ENCODE measurements at places on chromosomes 5 and 9. TPM values are rescaled to one million over a fixed set of nuclear protein-coding genes. Genes with fewer than 3 reads are reported as not detected.

GRCh38 chr5:177512736-177513380, 3.2 kb upstream of the DOK3 start:
- no peak for DNase-seq

DNA sequence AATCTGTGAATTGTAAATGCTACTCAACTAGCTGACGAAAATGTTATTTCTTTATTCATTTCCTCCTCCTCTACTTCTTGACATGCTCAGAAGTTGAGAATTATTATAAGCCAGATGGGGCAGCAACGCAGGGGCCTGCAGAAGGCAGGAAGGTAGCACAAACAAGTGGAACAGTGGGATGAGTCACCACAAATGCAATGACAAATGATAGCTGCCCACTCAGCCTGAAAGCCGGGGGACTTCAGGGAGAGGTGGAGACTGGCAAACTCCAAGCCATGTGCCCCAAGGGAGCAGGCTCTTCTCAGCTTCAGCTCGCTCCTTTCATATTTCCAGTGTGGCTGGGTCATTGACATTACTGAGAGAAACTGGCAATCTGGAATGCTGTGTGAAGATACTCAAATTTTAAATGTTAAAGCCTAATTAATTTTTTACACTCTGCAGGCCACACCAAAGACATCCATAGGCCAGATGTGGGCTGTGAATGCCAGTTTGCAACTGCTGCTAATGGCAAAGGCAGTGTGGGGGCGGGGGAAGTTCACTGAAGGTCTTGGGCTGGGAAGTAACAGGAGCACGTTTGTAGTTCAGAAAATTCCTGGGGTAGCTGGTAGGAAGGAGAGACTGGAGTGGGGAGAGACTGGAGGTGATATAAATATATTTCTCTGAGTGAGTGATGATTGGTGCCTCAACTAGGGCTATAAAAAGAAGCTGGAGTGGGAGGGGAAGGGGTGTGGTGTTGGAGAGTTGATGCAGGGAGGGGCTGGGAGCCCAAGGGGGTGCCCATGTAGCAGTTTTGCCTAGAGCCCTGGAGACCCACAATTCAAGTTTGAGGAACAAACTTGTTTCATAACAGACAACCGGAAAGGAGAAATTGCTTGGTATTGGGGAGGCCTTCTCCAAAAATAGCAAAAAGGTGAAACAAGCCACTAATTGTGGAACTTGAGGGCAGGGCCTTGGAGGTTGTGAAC, 20.8 kb upstream of the ADRB2 start:
- DNase-seq, result no peak

The PCDHGA5 gene
- total RNA-seq, result 8.8 TPM

GRCh38 chr9:134295746-134296250, 30.5 kb upstream of the RXRA start:
- no peak for DNase-seq

- DNase-seq, result no peak
Measured at GRCh38 chr5:141825791-141826560, 52.2 kb downstream of the PCDH1 start.

- DNase-seq, result no peak
Measured at GRCh38 chr5:79202076-79202475, 33.9 kb upstream of the JMY start.

DNA sequence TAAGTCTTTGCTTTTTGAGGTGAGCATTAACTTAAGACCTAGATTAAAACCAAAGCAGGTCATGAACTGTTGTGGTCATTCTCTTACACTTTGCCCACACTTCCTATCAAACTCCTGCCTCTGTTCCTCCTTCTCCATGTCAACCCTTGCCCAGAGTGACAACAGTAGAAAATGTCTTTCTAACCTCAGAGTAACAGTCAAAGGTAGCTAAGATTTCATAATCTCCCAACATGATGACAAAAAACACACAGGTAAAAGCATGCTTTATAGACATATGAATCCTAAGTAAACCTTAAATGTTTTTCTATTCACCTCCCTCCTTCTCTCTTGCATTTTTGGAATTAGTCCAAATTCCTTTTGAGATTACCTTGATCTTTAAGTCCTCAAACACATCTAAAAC, 422.3 kb downstream of the SPATA31D1 start:
- DNase-seq, result no peak

The PRR16 gene
- 1.2 TPM for total RNA-seq

GRCh38 chr5:39208471-39208870, 10.9 kb downstream of the FYB1 start:
- no peak for DNase-seq

DNA sequence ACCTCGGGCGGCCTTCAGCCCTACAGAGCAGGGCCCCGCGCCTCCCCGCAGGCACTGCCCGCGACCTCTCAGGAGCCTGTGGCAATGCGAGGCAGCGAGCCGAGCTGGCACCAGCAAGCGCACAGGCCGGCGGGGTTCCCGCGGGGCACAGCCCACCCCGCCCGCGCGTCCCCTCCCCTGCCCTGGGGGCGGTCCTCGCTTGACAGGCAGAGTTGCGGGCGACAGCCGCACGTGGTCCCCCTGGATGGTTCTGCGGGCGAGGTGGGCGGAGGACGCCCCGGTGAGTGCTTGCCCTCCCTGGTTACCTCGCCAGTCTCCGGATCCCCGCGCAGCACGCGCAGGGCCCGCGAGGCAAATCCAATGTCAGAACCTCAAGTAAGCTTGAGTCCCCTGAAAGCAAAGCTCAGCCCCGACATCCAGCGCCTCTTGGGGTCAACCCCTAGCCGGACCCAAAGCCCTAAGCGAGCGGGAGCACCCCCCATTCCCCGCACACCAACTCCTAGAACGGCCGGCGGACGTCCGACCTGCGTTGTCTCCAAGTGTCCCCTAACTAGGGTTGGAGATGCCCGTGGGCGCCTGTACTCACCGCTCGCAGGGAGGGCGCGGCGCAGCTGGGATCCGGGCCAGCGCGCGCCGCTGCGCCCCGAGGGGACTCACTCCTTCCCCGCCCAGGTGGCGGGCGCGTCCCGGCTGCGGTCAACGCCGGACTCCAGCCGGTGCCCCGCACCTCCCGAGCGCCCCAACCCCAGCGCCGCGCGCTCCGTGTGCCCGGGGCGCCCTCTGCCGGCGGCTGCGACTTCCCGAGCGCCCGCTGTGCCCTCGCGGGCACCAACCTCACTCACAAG, at the start of gene DRD1:
Gene DRD1 (minus strand): TSS at position 123 of the 845 bp plus-strand sequence. CDS start 1,083 bp downstream, outside the sequence.
- DNase-seq, result no peak

GRCh38 chr5:128711216-128711615, 173.2 kb upstream of the FBN2 start:
- no peak for DNase-seq

The PSAT1 gene
- 7.6 TPM for total RNA-seq

The POMT1 gene
- total RNA-seq, result 45.7 TPM

The FOXI1 gene
- 1.3 TPM for total RNA-seq

The FAM78A gene
- 1.6 TPM for total RNA-seq

- no peak for DNase-seq
Measured at GRCh38 chr9:90900130-90900529, 98.5 kb downstream of the SYK start.

- no peak for DNase-seq
Measured at GRCh38 chr9:1039589-1039988, 10.6 kb upstream of the DMRT2 start.

- DNase-seq, result no peak
Measured at GRCh38 chr9:83154087-83154736, 91.3 kb upstream of the RASEF start.

- no peak for DNase-seq
Measured at GRCh38 chr5:67770431-67771025, 445.0 kb upstream of the PIK3R1 start.

- no peak for DNase-seq
Measured at GRCh38 chr5:39698838-39699560, 274.2 kb upstream of the DAB2 start.

GRCh38 chr9:129080298-129080600, 662 bp upstream of the DOLPP1 start:
- DNase-seq, result no peak

DNA sequence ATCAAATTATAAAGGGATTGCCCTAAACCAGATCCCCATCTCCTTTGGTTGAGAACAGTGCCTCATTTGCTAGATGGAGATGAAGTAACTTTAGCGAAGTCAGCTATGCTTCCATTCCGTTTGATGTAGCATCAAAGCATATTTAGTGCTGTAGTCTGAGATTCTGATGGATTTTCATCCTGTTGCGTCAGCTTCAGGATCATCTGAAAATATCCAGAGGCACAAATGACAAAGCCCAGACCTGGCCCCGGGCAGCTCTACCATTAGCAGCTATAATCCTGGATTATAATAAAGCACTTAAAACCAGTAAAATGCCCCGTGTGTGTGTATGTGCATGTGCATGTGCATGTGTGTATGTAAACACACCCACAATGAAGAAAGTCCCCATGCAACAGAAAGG, 44.7 kb downstream of the ERAP1 start:
- no peak for DNase-seq

DNA sequence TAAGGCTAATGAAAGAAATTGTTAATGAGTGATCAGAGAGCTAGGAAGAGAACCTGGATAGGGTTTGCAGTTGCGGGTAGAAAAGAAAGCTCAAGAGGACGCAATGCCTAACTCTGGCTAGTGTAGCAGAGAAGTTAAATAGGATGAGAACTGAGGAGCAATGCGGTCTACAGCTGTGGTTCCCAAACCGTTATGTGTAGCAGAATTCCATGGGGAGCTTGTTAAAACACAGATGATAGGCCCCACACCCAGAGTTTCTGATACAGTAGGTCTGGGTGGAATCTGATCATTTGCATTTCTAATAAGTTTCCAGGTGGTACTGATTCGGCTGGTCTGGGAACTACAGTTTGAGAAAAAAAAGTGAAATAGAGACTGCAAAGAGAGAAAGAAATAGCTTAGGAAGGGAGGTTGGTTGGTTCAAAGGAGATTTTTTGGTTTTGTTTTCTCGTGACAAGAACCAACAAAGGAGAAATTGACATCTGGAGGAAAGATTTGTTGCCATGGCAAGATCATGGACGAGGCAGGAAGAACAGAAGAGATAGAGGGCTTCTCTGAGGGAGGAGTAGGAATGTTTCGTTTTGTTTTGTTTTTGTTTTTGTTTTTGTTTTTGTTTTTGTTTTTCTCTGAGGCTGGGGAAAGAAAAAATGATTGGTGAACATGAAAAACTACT, 276.1 kb downstream of the ARRDC3 start:
- DNase-seq, result no peak

The SHOC1 gene
- total RNA-seq, result 0.33 TPM

DNA sequence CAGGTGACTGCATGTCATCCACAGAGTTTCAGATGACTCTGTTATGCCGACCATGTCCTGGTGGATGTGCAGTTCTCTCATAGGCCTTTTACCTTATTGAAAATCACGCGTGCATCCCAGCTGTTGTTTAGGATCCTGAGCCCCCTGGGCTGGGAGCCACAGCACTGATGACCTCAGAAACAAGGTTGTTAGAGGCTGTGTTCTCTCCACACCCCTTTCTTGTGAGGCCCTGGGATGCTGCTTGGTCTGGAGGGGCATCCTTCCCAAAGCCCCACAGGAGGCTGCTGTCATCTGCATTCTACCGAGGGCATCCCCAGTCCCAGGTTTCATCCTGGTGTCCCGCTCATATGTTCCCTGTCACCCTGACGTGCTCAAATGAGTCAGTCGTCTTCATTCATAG, 76.5 kb upstream of the IRX4 start:
- peak; percentile 30 for DNase-seq

- no peak for DNase-seq
Measured at GRCh38 chr5:164289526-164289925, 784.1 kb downstream of the MAT2B start.
